ENCODE measurements at places on chromosomes 2 and 18.

DNA sequence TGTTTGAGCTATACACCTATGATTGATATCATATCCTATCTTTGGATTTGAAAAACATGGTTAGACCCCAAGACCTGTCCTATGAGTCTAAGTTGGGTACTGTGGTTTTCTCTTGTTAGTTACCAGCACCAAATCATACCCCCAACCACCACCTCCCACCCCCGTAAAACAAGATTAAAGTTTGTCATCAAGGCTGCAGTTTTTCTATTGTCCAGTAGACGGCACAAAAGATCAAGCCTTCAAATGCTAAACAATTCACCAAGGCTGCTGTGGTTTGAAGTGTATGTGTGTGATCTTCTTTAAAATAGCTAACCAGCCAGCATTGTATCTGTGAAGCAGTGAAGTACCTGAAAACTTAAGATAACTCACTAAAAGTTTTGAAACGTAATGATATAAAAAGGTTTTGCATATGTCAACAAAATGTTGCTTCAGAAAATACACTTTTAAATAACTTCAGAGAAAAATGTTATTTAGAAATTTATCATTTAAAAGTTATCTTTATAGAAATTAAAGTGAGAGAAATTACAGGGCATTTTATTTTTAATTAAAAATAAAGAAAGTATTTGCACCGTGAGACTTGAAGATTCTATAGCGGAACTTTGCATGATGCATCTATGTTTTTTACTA is 5.8 kb upstream of the MEIS1 start:
- DNase-seq, result no peak

GRCh38 chr2:168056242-168056787 is 191.1 kb downstream of the STK39 start:
- no peak for DNase-seq

GRCh38 chr2:12330916-12331315 is 385.8 kb upstream of the TRIB2 start:
- DNase-seq, result no peak

DNA sequence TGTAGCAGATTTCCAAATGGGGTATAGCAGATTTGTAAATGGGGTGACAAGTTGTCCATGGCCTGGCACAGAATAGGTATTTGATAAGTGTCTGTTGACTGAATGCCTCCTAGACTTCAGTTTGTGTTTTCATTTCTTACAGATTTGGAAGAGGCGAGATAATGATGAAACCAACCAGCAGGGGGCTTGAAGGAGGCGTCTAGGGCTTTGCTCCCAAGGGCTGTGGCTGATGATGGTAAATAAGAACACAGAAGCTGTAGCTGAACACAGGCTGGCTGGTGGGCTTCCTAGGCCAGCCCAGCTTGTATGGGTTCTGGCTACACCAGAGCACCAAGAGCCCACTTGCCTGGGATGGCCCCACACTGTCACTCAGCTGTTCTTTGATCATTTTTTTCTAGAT is 19.4 kb downstream of the SFTPB start:
- DNase-seq, result no peak

GRCh38 chr2:29755829-29756228 is 165.6 kb downstream of the ALK start:
- no peak for DNase-seq

GRCh38 chr18:55861266-55861665 is 273.3 kb upstream of the TCF4 start:
- no peak for DNase-seq

DNA sequence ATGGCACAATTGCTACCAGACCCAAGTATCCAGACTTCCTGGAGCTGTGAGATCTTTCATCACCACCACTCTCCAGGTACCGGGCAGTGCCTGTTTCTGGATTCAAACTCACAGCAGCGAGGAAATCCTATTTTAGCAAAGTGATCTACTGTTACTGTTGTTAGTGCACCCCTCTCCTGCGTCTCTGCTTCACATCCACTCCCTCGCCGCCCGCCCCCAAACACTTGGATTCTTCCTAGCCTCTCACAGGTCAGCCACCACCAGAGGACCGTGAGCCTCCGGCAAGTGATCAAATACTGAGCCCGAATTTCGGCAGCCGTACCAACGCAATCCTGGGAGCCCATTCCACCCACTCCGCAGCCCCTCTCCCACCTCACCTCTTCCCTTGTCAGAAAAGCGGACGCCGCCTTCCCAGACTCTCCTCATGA is 519 bp downstream of the METTL4 start:
- peak; percentile 28 for DNase-seq

- DNase-seq, result no peak
These were observed 49.5 kb upstream of the MBOAT2 start for GRCh38 chr2:9052821-9053533.

DNA sequence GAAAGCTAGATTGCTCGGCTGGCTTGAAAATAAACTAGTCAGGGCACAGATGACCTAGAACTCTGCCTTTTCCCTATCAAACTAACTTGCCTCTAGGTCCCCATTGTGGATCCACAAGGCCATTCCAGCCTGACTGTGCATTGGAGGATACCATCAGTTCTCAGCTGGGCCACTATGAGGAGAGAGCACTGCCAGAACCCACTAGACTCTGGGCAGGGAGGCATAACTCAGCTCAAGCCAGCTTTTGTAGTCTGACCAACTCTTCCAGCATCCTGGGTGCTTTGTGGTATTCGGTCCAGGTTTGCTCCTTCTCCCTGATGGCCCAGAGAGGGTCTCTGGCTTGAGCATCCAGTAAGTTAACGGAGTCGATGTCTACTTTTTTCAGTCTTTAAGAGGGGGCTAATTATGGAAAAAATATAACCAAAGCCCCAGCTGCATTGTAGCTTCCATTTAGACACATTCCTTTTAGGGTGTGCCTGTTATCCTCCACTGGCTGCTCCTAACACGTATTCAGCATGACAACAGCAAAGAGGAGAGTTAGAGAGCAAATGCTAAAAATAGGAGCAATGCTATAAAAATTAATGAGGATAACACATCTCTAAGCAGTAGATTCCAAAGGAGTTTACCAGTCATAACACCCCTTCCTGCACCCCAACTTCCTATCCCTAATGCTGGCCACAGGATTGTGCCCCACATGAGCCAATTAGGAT is 15.2 kb downstream of the GKN2 start:
- no peak for DNase-seq

GRCh38 chr2:231016566-231017230 is 20.6 kb upstream of the C2orf72 start:
- DNase-seq, result no peak

- no peak for DNase-seq
These were observed 10.5 kb upstream of the LAPTM4A start for GRCh38 chr2:20061940-20062339.

- no peak for DNase-seq
These were observed 92.6 kb upstream of the TSPYL6 start for GRCh38 chr2:54348646-54349045.

GRCh38 chr18:22778996-22779395 is 154.1 kb upstream of the RBBP8 start:
- no peak for DNase-seq

GRCh38 chr2:212791569-212791968 is 253.0 kb upstream of the ERBB4 start:
- no peak for DNase-seq

DNA sequence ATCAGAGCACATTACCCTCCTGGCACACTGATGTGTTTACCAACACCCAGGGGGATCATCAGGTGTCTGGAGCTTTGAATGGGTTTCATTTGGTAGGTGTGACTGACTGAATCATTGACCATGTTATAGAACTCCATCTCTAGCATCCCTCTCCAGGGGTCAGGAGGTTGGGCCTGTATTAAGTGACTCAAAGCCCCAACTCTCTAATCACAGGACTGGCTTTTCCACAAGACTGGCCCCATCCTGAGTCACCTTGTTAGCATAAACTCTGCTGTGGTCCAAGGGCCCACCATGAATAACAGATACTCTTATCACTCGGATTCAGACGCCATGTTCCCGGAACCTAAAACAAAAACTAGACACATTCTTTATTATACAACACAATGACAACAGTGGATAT is 125.9 kb upstream of the NDUFV2 start:
- no peak for DNase-seq

- DNase-seq, result no peak
These were observed 5.3 kb downstream of the TWIST2 start for GRCh38 chr2:238853218-238853617.

DNA sequence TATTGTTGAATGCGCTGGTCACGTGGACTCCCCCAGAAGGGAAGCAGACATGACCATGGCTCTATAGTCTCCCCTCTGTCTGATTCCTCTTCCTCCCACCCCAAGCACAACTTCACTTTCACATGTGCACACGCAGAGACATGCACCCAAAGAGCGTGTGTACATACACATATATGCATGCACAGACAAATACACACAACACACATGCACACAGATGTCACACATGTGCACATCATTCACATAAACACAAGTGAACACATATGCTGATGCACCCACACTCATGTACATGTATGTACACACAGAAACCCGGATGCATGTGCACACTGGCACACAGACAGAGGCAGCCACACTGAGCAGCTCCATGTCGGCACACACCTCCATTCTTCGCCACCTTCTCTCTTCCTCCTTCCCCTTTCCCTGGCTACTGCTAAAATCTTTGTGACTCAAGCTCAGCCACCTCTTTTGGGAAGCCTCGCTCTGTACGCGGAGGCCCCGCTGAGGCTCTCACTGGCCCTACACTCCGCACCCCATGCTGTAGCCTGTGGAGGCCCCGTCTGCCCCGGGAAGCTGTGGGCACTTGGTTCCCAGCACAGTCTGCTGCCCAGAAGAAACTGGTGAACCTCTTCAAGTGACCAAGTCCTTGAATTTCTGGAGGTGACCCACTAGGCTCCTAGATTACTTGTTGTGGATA is 101.6 kb upstream of the TEX51 start:
- no peak for DNase-seq

GRCh38 chr2:23782646-23783045 is 144.3 kb downstream of the ATAD2B start:
- no peak for DNase-seq

GRCh38 chr2:174570318-174570958 is 27.2 kb downstream of the WIPF1 start:
- DNase-seq, result no peak

- no peak for DNase-seq
These were observed 89.1 kb upstream of the ZFP36L2 start for GRCh38 chr2:43315482-43315881.

Measured in stimulated activated CD4-positive, alpha-beta T cell treated with anti-CD3 and anti-CD28 coated beads, TNF-alpha, amount 100 ng/mL, for 1 hour (primary cell).